ENCODE measurements at places on chromosomes 1 and 21.

DNA sequence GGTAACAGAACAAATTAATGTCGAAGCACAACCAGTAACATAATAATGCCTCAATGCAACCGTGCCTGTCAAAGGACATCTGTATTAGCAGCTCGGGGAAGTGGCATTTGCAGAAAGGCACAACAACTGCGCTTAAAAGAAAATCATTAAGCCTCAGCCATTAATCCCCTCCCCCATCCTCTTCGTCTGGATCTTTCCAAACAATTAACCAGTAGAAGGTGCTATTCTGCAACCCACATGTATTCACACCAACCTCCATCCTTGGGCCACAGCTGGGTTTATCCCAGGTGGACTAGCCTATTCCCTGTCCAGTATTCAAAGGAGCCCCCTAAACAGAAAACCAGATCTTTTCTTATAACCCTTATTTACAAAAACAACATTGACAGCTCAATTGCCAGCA lies 2.6 kb downstream of the RERE start:
- DNase-seq = no peak

DNA sequence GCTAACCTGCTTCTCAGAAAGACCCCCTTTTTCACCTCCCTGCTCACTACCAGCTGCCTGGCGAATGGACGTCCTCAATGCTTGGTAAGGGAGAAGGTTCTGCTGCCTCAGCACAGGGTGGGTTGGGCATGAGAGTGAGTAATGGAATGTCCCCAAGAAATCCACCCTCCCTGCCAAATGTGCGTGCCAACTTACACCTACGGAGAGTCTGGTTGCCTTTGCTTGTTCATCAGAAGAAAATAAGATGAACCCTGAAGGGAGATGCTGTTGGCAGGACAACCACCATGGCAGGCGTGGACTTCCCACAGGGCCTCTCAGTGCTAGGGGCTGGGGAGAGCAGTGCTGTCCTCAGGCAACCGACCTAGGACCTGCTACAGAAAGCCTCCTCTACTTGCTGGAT lies 106.0 kb downstream of the XCL2 start:
- no peak for DNase-seq

DNA sequence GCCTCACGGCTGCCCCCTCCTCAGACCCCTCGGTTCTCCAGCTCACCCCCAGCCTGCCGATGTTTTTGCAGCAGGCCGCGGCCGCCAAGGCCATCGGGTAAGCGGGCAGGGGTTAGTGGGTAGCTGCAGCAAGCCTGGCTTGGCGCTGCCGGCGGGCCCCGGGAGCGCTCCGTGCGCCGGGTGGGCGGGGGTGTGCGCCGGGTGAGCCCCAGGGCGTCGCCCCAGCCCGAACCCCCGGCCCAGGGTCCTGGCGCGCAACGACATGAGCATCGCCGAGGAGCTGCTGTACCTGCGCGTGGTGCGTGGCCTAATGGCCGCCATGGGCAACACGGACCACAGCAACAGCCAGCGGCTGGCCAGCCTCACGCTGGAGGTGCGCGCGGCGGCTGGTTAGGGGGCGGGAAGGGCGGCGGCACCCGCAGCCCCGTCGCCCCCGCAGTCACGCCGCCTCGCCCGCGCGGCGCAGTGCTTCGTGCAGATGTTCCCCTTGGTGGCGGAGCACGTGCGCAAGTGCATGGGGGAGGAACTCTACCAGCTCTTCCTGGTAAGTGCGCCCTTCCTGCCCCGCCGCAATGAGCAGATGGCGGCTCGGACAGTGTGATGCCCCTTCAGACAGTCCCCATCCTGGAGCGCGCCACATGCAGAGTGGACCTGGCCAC lies 6.5 kb downstream of the RNU5D-1 start:
- DNase-seq = no peak

DNA sequence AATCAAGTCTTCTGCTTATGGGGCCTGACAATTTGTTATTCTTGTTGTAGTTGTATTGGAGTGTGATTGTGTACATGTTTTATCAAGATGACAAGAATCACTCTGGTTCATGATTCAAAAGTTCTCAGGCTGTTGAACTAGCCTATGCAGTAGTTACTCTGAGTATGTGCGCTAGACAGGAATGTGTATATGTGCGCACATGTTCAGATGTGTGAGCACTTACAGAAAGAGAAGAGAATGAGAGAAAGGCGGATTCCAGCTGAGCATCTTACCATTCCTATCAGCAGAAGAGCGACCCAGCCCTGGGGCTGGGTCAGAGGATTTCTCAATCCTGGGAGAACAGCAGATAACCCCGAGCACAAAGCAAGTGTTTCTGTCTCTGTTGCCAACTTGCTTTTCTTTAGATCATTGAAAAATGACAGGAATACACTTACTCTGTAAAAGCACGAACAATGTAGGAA lies 110.8 kb upstream of the HOOK1 start:
- peak; percentile 42 for DNase-seq

- no peak for DNase-seq
These were observed 143.2 kb upstream of the EDN2 start for GRCh38 chr1:41627491-41628280.

GRCh38 chr1:116320874-116321273 lies 52.2 kb upstream of the ATP1A1 start:
- no peak for DNase-seq

GRCh38 chr1:26697978-26698849 lies 2.4 kb downstream of the ARID1A start:
- peak; percentile 96 for DNase-seq

DNA sequence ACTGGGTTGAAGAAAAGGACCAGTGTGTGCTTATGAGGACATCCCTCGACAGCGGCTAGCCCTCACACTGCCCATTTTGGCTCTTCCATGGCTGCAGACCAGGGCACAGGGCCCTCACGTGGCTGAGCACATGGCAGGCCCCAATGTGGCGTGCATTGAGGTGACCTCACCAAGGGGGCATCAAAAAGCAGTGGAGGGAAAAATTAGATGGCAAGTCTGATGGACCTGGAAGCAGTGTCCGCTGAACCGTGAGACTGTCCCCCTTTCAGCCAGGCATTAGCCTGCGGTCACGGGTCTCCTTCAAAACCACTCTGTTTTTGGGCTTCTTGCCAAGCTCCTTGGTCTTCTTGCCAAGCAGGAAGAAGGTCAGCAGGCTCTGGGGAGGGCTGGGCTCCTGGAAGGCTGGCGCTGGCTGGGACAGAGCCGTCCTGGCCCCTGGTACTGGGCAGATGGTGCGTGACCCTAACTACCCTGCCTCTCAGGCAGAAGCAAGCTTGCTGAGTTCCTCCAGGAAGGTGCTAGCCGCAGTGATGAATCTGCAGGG lies 30.8 kb downstream of the TRIM67 start:
- DNase-seq = no peak

DNA sequence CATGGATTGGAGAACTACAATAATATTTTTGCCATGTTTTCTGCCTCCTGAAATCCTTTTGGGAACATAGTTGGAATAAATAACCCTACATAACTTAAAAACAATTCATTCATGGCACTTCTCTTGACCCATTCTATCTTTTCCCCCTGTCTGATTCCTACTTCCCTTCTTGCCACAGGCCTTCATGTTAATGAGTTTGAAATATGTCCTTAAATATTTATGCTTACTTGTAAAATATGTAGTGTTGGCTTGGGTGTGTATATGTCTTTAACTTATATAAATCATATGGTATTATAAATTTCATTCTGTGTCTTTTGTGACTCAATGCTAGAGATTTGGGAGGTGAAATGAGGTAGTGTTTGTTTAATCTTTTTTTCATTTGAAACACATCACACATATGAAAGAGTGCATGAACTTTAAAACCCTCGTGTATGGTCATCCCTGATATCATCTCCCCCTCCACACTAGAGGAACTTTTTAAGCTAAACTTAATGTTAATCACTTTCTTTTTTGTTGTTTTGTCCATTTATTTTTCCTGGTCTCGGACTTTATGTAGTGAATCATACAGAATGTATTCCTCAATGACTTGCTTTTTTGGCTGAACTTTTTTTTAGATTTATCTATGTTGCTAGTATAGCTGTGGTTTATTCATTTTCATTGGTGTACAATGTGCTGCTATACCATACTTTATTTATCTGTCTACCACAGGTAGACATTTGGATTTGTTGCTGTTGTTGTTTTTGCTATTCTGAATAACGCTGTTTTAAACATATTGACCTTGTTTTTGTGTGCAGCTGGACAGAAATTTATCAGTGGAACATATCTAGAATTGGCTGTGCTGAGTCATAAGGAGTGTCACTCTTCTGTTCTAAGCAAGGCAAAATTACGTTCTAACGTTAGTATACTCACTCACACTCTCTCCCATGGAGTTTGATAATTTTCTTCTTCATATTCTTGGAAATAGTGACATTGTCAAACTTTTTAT lies 441.6 kb downstream of the PLPP3 start:
- peak; percentile 21 for DNase-seq

GRCh38 chr1:178933709-178934490 lies 63.0 kb upstream of the ANGPTL1 start:
- no peak for DNase-seq

GRCh38 chr21:21051109-21052055 lies 53.2 kb downstream of the NCAM2 start:
- no peak for DNase-seq

- DNase-seq = no peak
These were observed 10.7 kb downstream of the MR1 start for GRCh38 chr1:181044449-181044966.

DNA sequence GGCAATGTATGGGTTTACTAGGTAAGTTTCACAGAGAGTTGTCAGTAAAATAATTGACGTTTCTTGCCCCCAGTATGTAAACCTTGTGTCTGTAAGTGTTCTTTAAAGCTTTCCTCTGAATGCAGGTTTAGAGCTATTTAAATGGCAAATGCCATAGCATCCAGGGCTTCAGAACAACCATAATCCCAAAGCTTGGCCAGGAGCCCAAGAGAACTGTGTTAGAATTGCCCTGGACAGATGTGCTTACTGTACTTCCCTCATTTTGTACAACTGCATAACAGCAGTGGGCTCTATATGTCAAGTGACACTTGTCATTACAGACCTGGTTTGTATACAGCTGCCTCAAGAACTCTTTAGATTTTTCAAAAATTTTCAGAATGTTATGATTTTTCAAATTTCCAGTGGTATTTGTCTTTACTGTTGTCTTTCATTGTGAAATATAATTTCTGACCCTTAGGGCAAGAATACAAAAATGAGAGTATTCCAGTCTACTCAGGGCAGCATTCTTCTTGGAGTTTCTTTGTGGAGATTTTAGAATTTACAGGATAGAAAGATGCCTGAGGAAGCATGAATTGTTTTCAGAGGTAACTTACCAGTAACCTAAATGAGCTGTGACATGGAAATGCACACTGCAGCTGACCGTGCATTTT lies 136.9 kb upstream of the L1TD1 start:
- DNase-seq = no peak

- no peak for DNase-seq
These were observed 11.8 kb upstream of the ZMYM6 start for GRCh38 chr1:35043498-35043897.

GRCh38 chr1:64396817-64397216 lies 73.1 kb upstream of the CACHD1 start:
- DNase-seq = no peak

- DNase-seq = no peak
These were observed 200.7 kb upstream of the POU3F1 start for GRCh38 chr1:38246955-38247952.

DNA sequence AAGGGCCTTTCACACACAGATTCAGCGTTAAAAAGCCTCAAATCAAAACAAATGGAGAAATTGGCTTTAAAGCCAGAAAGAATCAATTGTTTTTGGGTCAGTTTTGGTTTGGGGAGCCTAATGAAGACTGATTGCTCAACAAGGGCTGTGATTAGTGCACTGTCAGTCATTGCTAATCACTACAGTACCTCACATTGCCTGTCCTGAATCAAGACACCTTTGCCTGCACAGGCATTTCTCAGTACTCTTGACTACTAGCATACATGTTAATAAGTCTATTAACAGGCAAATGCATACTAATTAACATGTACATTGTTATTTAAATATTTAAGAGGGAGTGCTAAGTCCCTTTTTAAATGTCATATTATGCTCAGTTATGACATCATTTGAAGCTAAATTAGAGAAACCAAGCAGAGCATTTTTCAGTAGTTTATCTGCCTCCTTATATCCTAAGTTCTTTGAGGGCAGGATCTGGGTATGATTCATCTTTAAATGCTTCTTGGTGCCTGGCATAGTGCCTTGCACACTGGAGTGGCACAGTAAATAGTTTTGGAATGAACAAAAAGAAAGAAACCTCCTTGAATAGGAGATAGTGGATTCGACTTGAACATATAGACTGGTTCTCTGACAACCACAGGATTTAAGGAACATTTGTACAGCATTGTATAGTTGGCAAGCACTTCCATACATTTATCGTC lies 25.8 kb upstream of the CCN1 start:
- DNase-seq = peak; percentile 80

GRCh38 chr1:23798662-23799142 lies 1.9 kb downstream of the GALE start:
- DNase-seq = no peak

DNA sequence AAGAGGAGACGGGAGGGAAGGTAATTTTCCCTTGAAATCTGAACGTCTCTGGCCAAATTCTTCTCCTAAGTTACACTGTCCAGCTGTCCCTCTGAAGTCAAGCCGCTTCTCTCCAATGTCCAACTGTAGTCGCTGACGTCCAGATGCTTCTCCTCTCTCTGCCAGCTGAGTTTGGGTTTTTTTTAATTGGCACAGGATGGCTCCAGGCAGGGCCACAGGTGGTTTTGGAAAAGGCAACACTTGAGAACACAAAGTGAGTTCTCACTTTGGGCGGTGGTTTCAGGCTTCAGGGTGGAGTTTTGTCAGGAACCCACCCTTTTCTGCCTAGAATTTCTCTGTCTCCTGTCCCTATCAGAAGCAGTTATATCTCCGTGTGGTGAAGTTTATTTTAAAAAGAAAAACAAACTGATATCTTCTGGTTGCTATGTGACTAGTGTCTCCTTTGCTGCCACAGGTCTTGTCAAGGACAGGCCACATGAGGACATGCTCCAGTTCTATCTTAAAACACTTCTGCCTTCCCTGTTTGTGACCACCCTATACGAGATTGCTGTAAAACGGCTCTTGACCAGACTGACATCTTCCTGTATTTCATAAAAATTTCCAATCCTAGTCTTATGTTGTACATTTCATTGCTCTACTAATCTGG lies 472.3 kb upstream of the ADGRL4 start:
- DNase-seq = no peak

DNA sequence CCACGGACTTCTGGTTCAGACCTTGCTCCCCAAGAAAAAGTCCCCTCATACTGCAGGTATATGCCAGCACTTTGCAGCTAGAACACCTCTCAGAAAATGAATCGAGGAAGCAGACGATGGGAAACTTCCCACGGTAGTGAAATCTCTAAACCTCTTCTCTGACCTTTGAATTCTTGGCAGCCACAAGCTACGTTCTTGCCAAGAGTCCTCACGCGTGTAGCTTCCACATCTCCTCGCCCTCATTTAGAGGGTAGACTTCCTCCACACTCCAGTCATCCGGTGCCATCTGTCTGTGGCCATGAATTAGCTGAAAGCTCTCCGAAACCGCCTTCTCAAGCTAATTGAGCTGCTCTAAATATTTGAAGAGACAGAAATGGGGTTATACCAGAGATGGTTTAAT lies 127.8 kb downstream of the RGS7 start:
- no peak for DNase-seq

- DNase-seq = no peak
These were observed 50.5 kb downstream of the HSPG2 start for GRCh38 chr1:21886486-21887215.
